ENCODE measurements at places on chromosomes 6 and 20.

DNA sequence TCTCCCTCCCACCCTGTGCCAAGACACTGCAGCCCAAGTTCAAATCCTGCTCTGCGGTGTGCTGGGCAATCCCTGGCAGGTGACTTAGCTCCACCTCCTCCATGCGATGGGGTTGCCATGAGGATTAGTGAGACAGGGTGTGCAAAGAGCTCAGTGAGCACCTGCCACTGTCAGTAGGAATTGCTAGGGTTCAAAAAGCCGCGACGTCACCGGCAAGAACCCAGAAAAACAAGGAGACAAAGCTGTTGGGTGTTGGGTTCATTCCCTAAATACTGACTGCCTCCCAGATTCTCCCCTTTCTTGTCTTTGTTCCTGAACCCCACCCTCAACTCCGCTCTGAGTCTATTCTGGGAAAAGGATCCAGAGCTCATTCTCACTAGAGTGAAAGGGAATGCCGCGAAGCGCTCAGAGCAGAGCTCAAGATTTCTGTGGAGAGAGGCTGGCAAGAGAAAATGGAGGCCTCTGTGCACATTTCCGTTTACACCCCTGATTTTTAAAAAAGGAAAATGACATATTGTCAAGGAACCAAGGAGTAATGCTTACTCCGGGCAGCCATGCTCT, 13.3 kb downstream of the PMEPA1 start:
- DNase-seq: no peak

GRCh38 chr20:57145089-57145631, 121.3 kb downstream of the BMP7 start:
- no peak for DNase-seq

GRCh38 chr20:24733416-24733815, 215.7 kb upstream of the CST7 start:
- no peak for DNase-seq

GRCh38 chr6:122998403-122998975, 2.5 kb downstream of the CLVS2 start:
- DNase-seq: no peak

- no peak for DNase-seq
Observed at GRCh38 chr6:158061709-158062461, 80.2 kb downstream of the SYNJ2 start.

All from A549 (cell line).